ENCODE measurements at places on chromosomes 5 and 9.

DNA sequence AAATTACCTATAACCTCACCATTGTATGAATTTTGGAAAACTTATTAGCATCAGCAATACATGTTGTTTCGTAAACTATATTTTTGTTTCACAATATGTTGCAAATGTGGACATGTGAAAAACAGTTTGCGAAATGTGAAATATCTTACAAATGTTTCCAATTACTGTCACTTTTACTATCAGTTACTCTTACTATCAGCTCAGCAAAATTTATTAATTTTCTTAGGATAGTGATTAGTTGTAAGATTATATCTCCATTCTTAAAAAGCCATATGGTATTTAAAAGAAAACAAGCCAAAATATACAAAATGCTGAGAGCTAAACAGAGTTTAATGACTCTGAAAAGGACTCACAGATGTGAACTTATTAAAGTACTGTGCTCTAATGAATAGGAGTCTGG, 111.9 kb upstream of the LPAR1 start:
- no peak for DNase-seq

- no peak for DNase-seq
These were observed 9.2 kb upstream of the TERT start for GRCh38 chr5:1304033-1304432.

DNA sequence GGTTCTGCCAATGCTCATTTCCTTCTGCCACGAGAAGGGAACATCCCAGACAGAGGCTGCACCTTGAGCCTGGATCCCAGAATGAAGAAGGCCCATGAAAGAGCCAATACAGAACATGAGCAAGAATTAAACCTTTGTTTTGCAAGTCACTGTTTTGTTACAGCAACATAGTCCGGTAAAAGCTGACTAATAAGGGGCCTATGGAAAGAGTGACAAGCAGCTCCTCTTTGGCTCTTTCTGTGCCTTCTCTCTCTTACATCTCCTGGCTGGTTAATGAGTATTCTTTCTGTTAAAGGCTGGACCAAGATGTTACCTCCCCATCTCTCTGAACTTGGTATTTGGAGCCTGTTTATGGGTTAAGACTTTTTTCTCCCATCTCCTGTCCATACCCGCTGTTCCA, 10.8 kb downstream of the GFRA3 start:
- no peak for DNase-seq

GRCh38 chr5:111121926-111122325, 29.8 kb downstream of the WDR36 start:
- DNase-seq: no peak

DNA sequence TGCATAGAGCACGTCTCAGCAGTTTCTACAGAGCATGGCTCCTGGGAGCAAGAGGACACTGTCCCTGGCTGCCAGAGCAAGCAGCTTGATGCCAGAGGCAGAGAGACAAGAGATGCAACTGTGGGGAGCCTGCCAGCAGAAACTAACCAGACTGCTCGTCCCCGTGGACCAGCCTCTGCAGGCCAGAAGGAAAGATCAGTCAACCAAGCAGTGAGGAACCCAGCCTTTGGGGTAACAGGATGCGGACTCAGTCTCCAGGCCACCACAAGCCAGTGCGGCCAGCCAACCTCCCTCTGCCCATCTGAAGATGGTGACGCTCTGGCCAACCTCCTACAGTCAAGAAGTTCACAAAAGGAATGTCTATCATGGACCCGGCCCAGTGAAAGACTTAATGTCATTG, 3.7 kb downstream of the SURF4 start:
- no peak for DNase-seq

GRCh38 chr5:91145333-91145620, 237.8 kb downstream of the ARRDC3 start:
- DNase-seq: no peak

GRCh38 chr9:89412541-89412940, 85.4 kb downstream of the SEMA4D start:
- DNase-seq: no peak

GRCh38 chr5:2877522-2877921, 126.0 kb upstream of the IRX2 start:
- no peak for DNase-seq

DNA sequence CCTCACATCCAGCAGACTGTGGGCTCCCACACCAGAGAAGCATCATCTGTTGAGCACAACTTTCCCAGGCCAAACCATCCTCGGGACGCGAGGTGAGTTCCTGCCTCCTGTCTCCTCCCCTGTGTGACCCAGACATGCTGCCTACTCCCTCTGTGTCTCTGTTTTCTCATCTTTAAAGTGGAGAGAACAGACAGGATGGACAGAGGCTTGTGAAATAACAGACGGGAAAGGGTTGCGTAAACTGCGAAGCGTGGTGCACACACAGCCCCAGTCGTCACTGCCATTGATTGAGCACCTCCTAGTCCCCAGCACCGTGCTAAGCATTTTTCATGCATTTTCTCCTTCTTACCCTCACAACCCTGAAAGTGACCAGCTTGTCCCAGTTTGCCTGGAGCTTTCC, 52.1 kb upstream of the LMX1B start:
- DNase-seq: no peak

- DNase-seq: peak; percentile 44
These were observed 1.1 kb downstream of the SLC35A4 start for GRCh38 chr5:140565780-140566095.

- peak; percentile 90 for DNase-seq
These were observed 9.7 kb downstream of the ORM2 start for GRCh38 chr9:114339130-114339908.

DNA sequence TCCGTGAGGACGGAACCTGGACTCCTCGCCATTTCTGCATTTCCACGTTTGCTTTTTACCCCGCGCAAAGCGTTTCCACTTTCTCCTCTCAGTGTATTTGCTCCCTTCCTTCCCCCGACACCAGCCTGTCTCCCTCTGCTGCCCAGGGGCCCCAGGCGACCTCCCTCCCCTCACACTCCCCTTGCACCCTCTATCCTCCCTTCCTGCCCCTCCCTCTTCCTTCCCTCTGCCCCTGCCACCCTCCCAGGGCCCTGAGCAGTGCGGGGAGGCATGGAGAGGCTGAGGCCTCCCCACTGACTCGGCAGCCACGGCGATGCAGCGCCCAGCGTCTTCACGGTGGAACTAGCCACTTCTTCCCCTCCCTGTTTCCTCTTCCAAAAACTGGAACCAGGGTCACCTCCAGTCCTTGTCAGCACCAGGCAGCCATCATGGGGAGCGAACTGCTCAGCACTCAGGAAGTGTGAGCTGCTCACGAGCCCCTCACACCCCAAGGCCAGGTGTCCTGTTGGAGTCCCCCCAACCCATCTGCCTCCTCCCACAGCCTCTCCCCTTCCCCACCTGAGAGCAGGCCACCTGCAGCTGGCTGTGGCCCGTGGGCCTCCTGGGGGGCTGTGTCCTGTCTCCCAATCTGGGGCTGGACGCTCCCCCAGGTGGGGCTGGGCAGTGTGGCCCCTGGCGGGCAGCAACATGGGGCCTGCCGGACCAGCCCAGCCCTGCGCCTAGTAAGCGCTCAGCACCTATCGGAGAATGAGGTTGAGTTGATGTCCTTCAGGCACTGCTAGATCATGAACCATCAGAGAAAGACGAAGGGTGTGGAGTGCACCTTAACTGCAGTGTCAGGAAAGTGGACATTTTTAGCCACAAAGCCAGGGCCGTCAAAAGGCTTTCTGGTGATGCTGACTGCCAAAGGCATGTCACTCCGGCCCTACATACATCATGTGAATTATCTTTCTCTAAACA, 17.5 kb downstream of the UBE2QL1 start:
- no peak for DNase-seq

Measured in RWPE1 (cell line).